Activated naive CD4-positive, alpha-beta T cell treated with anti-CD3 and anti-CD28 coated beads, Interleukin-2, amount 10 ng/mL, durations not matched to agents 5 hours and 36 hours (primary cell): ENCODE measurements at places on chromosomes 2 and 18. TPM values are rescaled to one million over a fixed set of nuclear protein-coding genes. Genes with fewer than 3 reads are reported as not detected.

Gene HK2
- 42.6 TPM for total RNA-seq

Gene FOXD4L1
- 0.22 TPM for total RNA-seq

Gene SERPINB10
- total RNA-seq: not detected

Gene EDAR
- total RNA-seq: 0.89 TPM

Gene COL3A1
- total RNA-seq: not detected

Gene CCL20
- not detected for total RNA-seq

Gene LRP1B
- not detected for total RNA-seq

Gene COBLL1
- total RNA-seq: 0.13 TPM

Gene SLC40A1
- total RNA-seq: 9.6 TPM

Gene ABCG5
- total RNA-seq: not detected

Gene SLC16A14
- total RNA-seq: 0.91 TPM

Gene NXPH2
- not detected for total RNA-seq

Gene CRYGC
- not detected for total RNA-seq

Gene SCN3A
- not detected for total RNA-seq

Gene DSC2
- total RNA-seq: not detected

Gene REG3G
- not detected for total RNA-seq

Gene SAP130
- 28.6 TPM for total RNA-seq

Gene IER3IP1
- 9.6 TPM for total RNA-seq

Gene SEH1L
- 48.2 TPM for total RNA-seq

Gene KRTCAP3
- total RNA-seq: 7.4 TPM

Gene FNDC4
- not detected for total RNA-seq

Gene IL1R2
- not detected for total RNA-seq

Gene GPR17
- total RNA-seq: not detected

Gene RAB12
- 12.5 TPM for total RNA-seq

Gene SIX3
- total RNA-seq: not detected

Gene CHRNG
- total RNA-seq: not detected

Gene RFTN2
- total RNA-seq: not detected

Gene UGT1A8
- total RNA-seq: not detected

Gene CDH20
- total RNA-seq: not detected

Gene CRYBA2
- not detected for total RNA-seq

Gene GKN2
- not detected for total RNA-seq

Gene ARL4C
- 332 TPM for total RNA-seq

Gene ITPRID2
- total RNA-seq: 42.5 TPM

Gene DNAH7
- total RNA-seq: not detected

Gene SCYGR4
- total RNA-seq: not detected

Gene UGT1A4
- not detected for total RNA-seq

Gene SPAG16
- 8.0 TPM for total RNA-seq

Gene AQP4
- not detected for total RNA-seq

Gene IL36RN
- not detected for total RNA-seq

Gene PRSS56
- not detected for total RNA-seq

Gene POTEJ
- not detected for total RNA-seq

Gene ROCK2
- total RNA-seq: 21.2 TPM

Gene PLCD4
- 0.38 TPM for total RNA-seq

Gene CYP27C1
- total RNA-seq: not detected

Gene CACNB4
- 0.13 TPM for total RNA-seq

Gene SERPINB3
- total RNA-seq: not detected

Gene TET3
- 17.0 TPM for total RNA-seq

Gene ASPRV1
- total RNA-seq: 1.2 TPM

Gene AKAIN1
- total RNA-seq: not detected
